Inflammatory macrophage treated with lipopolysaccharide for 1 hour (primary cell): ENCODE measurements at places on chromosomes 7 and 10.

DNA sequence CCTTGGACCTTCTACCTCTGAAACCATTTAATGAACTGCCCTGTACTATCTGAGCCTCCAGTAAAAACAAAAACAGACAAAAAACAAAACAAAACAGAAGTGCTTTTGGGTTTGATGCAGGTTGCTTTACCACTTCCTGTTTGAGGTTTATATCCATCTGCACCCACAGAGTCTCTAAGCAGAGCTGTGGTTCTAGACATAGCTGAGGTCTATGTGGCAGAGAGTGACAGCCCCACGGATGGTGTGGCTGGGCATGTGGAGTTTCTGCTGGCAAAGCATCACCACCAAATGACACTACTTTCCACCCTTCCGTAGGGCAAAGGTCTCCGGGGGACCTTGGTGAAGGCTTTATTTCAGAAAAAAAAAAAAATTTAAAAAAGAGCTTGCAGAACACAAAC, 754.2 kb downstream of the GRID1 start:
- no peak for DNase-seq

DNA sequence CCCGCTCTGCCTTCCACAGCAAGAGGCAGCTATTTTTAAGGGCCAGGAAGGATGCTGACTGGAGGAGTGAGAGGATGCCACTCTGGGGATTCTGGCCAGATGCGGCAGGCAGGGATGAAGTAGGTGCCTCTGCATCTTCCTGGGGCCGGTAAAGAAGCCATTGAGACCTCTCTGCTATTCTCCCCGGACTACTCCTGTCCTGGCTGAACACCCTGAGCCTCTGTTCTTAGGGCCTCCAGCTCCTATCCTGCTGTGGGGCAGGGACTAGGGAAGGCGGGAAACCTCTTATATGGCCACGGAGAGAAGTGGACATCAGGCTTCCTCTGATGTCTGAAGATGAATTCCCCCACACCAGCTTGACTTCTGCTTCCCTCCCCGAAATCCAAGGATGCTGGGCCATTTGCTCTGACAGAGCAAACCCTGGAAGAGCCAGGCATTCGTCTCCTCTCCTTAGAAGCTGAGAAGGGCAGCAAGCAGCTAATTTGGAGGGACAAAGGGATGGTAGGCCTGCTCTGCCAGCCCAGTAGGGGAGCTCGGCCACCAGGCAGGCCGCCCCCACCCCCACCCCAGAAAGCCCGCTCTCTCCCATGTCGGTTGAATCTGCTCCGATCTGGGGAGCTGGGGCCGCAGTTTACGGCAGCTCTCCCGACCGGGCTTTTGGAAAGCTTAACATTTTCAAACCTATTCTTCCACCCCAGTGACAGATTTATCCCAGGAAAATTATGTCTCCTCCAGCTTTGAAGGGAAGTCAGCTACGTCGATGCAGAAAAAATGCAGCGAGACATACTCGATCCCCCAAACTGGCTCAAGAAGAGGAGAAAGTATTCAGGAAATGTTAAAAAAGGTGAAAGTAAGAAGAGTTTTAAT, 2.8 kb downstream of the FGF8 start:
- no peak for DNase-seq

DNA sequence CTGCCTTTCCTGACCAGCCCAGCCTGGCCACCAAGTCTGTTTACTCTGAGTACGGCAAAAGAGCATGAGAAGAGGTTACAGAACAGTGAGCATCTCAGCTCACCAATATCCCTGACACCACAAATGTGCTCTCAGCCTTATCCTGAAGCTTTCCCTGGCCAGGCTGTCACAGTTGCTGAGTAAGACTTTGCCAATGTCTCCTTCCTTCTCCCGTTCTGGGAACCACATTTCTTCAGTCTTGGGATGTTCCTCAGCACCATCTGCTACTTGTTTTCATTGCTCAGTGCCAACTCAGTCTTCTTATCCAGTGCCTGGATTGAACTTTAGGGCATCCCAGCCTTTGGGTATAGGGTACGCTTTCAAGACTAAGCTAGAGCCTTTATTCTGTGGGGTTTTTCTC, 7.1 kb upstream of the KCNIP2 start:
- no peak for DNase-seq

DNA sequence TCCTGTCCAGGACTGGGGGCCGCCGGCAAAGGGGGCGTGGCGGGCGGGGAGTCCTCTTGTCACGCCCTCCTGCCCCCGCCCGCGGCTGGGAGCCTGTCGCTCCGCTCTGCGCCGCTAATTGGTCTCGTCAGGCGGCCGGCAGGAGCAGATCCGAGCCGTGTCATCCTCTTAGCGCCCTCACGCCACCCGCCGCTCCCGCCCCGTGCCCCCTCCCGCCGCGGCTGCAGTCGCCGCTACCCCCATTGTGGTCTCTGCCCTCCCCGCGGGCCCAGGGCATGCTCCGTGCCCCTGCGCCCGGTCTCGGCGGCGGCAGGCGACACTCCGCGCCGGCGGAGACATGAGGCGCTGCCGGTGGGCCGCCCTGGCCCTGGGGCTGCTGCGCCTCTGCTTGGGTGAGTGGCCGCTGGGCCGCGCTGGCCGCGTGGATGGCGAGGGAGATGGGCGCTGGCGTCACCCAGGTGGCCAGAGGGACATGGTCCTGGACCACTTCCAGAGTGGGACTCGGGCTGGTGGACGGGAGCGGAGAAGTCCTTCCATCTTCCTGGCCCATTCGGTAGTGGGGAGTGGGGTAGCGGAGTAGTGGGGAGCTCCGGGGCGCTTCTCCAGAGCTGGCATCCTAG, at the start of gene CDHR1:
TSS of gene CDHR1 (plus strand) at position 114 of the 620 bp plus-strand sequence. CDS start at position 338, 224 bp downstream.
- no peak for DNase-seq

DNA sequence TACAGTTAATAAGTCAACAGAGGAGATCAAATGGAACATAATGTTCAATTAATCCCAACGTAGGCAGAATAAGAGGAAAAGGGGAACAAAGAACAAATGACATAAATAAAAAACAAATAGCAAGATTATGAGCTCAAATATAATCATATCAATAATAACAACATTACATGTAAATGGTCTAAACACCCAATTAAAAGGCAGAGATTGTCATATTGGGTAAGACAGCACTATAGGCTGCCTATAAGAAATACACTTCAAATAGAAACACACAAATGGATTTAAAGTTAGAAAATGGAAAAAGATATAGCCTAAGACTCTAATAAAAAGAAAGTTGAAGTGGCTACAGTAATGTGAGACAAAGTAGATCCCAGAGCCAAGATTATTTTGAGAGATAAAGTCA, 126.4 kb upstream of the PTER start:
- no peak for DNase-seq

DNA sequence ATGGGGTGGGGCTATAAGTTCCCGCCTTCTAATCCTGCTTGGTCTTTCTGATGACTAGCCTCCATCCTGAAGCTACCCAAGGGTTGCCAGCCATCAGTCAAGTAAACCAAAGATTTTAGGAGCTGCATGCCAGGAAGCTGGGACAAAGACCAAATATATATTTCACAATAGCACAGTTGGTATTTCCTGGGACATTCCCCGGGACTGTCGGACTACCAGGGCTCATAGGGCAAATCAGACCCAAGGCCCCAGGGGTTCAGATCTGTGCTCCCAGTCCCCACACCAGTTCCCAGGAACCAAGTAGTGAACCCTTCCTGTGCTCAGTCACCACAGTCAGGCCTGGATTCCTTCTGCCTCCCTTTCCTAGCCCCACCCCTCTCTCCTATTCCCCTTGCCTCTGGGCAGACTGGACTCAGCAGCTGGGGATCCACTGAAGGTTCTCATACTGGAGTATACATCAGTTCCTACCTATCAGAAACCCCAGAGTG, 5.7 kb upstream of the CXCL12 start:
- no peak for DNase-seq
